ENCODE measurements at places on chromosomes 6 and 20. TPM values are rescaled to one million over a fixed set of nuclear protein-coding genes. Genes with fewer than 3 reads are reported as not detected.

Gene IFT52
- 15.8 TPM for total RNA-seq

- no peaks in the 10 kb centered on the region for H3K36me3 ChIP-seq
- peak; percentile 45 for DNase-seq
- H3K27ac ChIP-seq = no peak overlapping the region
- peaks cover 66% of the 10 kb centered on the region for H3K27me3 ChIP-seq
- H3K4me3 ChIP-seq = no peak overlapping the region
Observed at GRCh38 chr20:56626367-56627121, 2.6 kb upstream of the TFAP2C start.

- no peaks in the 10 kb centered on the region for H3K36me3 ChIP-seq
- H3K27me3 ChIP-seq = peaks cover 36% of the 10 kb centered on the region
Observed at GRCh38 chr6:149919834-149920225, 3.1 kb downstream of the RAET1G start.

DNA sequence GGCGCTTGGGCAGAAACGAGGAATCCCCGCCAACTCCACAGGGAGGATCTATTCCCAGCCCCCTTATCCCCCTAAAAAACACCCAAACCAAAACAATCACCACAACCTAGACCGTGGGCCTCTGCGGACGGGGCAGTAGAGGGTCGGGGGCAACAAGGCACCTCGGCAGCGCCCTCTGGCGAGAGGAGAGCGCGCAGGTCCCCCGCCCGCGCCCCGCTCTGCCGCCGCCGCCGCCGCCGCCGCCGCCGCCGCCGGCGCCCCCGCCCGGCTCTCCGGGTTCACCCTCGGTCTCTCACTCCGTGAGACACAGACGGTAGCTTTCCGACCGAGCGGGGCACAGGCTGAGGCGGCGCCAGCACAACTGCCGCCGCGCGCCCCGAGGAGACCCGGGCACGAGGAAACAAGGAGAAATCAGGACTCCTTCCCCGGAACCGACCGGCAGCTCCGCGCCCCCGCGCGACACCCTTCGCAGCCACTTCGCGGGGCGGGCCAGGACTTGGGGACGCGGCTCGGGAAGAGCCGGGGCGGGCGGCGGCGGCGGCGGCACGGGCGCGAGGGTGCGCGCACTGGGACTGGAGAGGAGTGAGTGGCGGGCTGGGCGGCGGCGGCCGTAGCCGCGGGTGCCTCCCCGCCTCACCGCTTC lies at the start of gene SLC35F1:
Gene SLC35F1, plus strand, starts transcription at position 307 of the 643 bp plus-strand sequence.
- H3K27me3 ChIP-seq = peaks cover 49% of the 10 kb centered on the region
- peaks cover 11% of the 10 kb centered on the region for H3K4me1 ChIP-seq
- H3K27ac ChIP-seq = no peak within 1 kb of the TSS
- no peaks in the 10 kb centered on the region for H3K36me3 ChIP-seq
- peak; percentile 40 for DNase-seq
- H3K4me3 ChIP-seq = peak within 1 kb of the TSS; percentile 63

DNA sequence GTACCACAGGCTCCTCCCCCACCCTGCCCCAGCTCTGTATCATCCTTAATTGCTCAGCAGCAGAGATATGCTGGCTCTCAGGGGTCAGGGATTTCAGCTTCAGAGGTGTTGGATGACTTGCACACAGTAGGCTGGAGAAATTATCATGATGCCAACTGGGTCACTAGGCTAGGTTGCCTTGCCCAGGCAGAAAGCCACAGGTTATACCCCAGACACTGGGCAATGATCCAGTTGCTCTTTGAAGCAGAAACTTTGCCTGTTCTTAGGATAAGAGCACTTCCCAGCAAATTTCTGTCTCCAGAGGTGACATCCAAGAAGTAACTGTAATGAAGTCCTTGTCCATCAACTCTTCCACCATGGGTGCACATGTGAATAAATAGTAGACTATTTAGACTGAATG lies 38.3 kb upstream of the SCML4 start:
- no peaks in the 10 kb centered on the region for H3K36me3 ChIP-seq
- H3K27ac ChIP-seq = no peak overlapping the region
- H3K4me1 ChIP-seq = peaks cover 4% of the 10 kb centered on the region
- H3K27me3 ChIP-seq = no peaks in the 10 kb centered on the region
- no peak for DNase-seq

DNA sequence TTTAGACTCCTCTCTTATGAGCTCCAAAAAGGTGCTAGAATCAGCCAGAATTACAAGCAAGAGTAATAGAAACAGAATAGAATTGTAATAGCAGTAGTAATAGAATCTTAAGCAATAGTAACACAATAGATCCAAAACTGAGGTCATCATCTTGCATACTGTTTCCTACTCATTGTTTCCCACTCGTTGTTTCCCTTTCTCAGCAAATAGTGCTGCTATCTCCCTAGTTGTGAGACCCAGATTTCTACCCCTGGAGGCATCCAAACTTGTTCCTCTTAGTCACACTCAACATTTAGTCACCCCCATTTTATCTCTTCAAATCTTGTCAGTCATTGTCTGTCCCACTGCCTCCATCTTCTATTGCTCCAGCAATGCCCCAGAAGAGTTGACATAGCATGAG lies 356.9 kb upstream of the MARCKS start:
- no peaks in the 10 kb centered on the region for H3K4me1 ChIP-seq
- H3K27me3 ChIP-seq = no peaks in the 10 kb centered on the region
- H3K27ac ChIP-seq = no peak overlapping the region
- H3K36me3 ChIP-seq = no peaks in the 10 kb centered on the region

GRCh38 chr6:139028658-139029469 lies at the start of gene ABRACL:
ABRACL (plus strand) TSS chr6:139028745; CDS start chr6:139034161, 5,416 bp downstream.
- DNase-seq = peak; percentile 92
- peak within 1 kb of the TSS; percentile 95 for H3K27ac ChIP-seq
- H3K36me3 ChIP-seq = peaks cover 14% of the 10 kb centered on the region
- no peaks in the 10 kb centered on the region for H3K27me3 ChIP-seq
- H3K4me1 ChIP-seq = peaks cover 18% of the 10 kb centered on the region

Data from activated naive CD4-positive, alpha-beta T cell treated with anti-CD3 and anti-CD28 coated beads for 36 hours (primary cell).